ENCODE measurements at places on chromosomes 4 and X. TPM values are rescaled to one million over a fixed set of nuclear protein-coding genes. Genes with fewer than 3 reads are reported as not detected.

CDKL2 gene
- 3.0 TPM for total RNA-seq

IL21 gene
- not detected for total RNA-seq

NLGN4X gene
- total RNA-seq: 0.50 TPM

FRMPD3 gene
- under 0.01 TPM for total RNA-seq

SPANXA2 gene
- not detected for total RNA-seq

MAGEA12 gene
- not detected for total RNA-seq

NUDT11 gene
- total RNA-seq: 5.5 TPM

F9 gene
- total RNA-seq: not detected

TEX13D gene
- total RNA-seq: not detected

PCDH18 gene
- total RNA-seq: 0.21 TPM

ZBED1 gene
- total RNA-seq: 17.8 TPM

CHRNA9 gene
- total RNA-seq: under 0.01 TPM

GPR50 gene
- not detected for total RNA-seq

GAGE12J gene
- not detected for total RNA-seq

TRPC5OS gene
- not detected for total RNA-seq

DLG3 gene
- 23.5 TPM for total RNA-seq

TKTL2 gene
- total RNA-seq: not detected

PAGE2 gene
- not detected for total RNA-seq

ADH6 gene
- not detected for total RNA-seq

EDA2R gene
- 5.1 TPM for total RNA-seq

MAGEA4 gene
- not detected for total RNA-seq

MAGEA10 gene
- total RNA-seq: not detected

PWWP3B gene
- 0.43 TPM for total RNA-seq

ZAR1 gene
- total RNA-seq: not detected

NEXMIF gene
- total RNA-seq: 0.07 TPM

PGRMC1 gene
- 93.6 TPM for total RNA-seq

GLRA3 gene
- total RNA-seq: not detected

RIBC1 gene
- total RNA-seq: 0.50 TPM

CSAG3 gene
- not detected for total RNA-seq

EDA gene
- total RNA-seq: 0.34 TPM

CD99L2 gene
- total RNA-seq: 6.2 TPM

BEX3 gene
- total RNA-seq: 92.6 TPM

RHOXF1 gene
- not detected for total RNA-seq

SH3RF1 gene
- 19.9 TPM for total RNA-seq

FGFR3 gene
- total RNA-seq: 164 TPM

FRMD7 gene
- not detected for total RNA-seq

PAGE2B gene
- total RNA-seq: not detected

GPRASP3 gene
- 5.2 TPM for total RNA-seq

STAG2 gene
- total RNA-seq: 110 TPM

TMSB15C gene
- total RNA-seq: 1.9 TPM

CACNA1F gene
- 0.07 TPM for total RNA-seq

CT45A10 gene
- not detected for total RNA-seq

VCX3B gene
- not detected for total RNA-seq

S100G gene
- not detected for total RNA-seq

USP26 gene
- not detected for total RNA-seq

ADGRG2 gene
- total RNA-seq: under 0.01 TPM

BEX2 gene
- total RNA-seq: 65.6 TPM

CTAG1B gene
- total RNA-seq: not detected

PHKA1 gene
- total RNA-seq: 21.6 TPM

CT45A3 gene
- total RNA-seq: not detected

ZDHHC15 gene
- total RNA-seq: not detected

NXF2 gene
- not detected for total RNA-seq

POU4F2 gene
- total RNA-seq: not detected

PCDH19 gene
- 0.21 TPM for total RNA-seq

Measured in nasal cavity respiratory epithelium epithelial cell of viscerocranial mucosa (primary cell).